ENCODE measurements at places on chromosomes 2 and 18. TPM values are rescaled to one million over a fixed set of nuclear protein-coding genes. Genes with fewer than 3 reads are reported as not detected.

The VWA3B gene
- not detected for total RNA-seq

The CRYGD gene
- total RNA-seq: not detected

The RAB6C gene
- total RNA-seq: not detected

The ALKAL2 gene
- total RNA-seq: 16.3 TPM

The AGXT gene
- not detected for total RNA-seq

The GNLY gene
- 21.9 TPM for total RNA-seq

The PARD6G gene
- 0.23 TPM for total RNA-seq

All from activated T-helper 2 cell treated with anti-CD3 and anti-CD28 coated beads, Interferon-gamma antibody, Interleukin-2, Interleukin-4, amounts not matched to agents 10 μg/mL and 5 μg/mL and 100 μg/mL, durations not matched to agents 14 hours and 24 hours and 36 hours (primary cell).